Inflammatory macrophage (primary cell): ENCODE measurements at places on chromosomes 16 and 17.

- DNase-seq, result no peak
Measured at GRCh38 chr17:43366891-43367736, 31.7 kb upstream of the ARL4D start.

DNA sequence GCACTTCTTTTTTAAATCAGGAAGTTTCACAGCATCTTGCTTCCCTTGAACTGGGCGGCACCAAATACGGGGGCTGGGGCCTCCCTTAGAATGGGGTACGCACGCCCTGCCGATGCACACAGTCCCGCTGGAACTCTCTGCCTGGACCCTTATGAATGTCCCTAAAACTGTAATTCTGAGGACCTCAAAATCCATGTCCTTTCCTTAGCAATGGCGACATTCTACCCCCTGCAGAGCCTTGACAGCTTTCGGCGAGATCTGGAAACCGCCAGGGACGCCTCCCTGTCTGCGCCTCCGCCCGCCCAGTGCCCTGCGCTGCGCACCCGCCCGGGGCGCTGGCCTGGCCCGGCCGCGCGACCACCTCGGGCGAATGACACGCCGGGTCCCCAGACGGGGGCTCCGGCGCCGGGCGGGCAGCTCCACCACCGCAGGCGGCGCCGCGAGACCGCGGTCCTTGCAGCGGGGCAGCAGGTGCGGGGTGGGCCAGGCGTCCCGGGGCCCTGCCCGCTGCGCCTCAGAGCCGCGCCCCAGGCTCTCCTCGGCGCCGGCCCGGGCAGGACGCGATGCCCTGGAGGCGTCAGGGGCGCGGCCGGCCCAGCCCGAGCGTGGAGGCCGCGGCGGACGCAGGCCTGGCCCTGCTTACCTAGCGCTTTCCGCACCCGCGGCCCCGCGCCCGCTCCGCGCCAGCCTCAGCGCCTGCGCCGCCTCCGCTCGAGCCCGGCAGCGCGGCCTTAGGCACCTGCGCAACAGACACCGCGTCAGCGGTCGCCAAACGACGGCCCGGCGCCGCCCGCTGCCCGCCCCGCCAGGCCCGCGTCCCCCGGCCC lies 548 bp downstream of the HAGH start:
- DNase-seq, result peak; percentile 81

- peak; percentile 19 for DNase-seq
Measured at GRCh38 chr16:68093816-68094613, 8.8 kb downstream of the NFATC3 start.

- DNase-seq, result no peak
Measured at GRCh38 chr16:5762362-5762761, 664.8 kb upstream of the EEF2KMT start.

DNA sequence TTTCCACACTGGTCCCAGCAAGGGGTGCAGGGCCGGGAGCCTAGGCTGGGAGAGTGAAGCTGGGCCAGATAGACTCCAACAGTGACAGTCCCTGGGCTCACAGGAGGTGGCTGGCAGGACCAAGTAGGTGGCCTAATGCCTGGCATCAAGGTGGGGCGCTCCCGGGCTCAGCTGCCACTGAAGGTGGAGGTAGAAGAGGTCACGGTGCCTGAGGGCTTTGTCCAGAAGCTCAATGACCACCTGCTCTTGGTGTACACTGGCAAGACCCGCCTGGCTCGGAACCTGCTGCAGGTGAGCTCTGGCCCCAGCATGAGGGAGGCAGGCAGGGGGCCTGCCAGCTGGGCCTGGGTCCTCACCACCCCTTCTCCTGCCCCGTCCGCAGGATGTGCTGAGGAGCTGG lies 23.8 kb downstream of the FCSK start:
- DNase-seq, result no peak

DNA sequence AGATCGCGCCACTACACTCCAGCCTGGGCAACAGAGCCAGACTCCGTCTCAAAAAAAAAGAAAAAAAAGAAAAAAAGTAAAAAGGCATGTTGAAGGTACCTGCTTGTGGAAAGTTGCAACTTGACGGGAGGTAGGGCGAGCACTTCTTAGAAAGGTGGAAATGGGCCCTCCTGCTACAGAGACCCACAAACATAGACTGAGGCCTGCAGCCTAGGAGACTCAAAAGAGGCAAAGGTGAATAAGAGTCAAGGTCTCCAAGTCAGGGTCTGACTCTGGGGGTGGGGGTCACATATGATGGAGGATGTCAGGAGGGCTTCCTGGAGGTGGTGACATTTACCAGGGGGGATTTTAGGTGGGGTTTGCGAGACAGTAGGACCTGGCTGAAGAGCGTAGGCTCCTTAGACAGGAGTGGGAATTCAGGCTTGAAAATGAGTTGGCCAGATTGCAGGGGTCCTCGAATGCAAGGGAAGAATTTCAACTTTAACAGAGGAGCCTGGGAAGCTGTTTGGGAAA lies 303.0 kb downstream of the SEC14L1 start:
- DNase-seq, result no peak
